Karpas-422 (cell line): ENCODE measurements at places on chromosomes 12 and 14. TPM values are rescaled to one million over a fixed set of nuclear protein-coding genes. Genes with fewer than 3 reads are reported as not detected.
A peak's percentile ranks its signal among the peaks of the same experiment; 100 is the strongest.

DNA sequence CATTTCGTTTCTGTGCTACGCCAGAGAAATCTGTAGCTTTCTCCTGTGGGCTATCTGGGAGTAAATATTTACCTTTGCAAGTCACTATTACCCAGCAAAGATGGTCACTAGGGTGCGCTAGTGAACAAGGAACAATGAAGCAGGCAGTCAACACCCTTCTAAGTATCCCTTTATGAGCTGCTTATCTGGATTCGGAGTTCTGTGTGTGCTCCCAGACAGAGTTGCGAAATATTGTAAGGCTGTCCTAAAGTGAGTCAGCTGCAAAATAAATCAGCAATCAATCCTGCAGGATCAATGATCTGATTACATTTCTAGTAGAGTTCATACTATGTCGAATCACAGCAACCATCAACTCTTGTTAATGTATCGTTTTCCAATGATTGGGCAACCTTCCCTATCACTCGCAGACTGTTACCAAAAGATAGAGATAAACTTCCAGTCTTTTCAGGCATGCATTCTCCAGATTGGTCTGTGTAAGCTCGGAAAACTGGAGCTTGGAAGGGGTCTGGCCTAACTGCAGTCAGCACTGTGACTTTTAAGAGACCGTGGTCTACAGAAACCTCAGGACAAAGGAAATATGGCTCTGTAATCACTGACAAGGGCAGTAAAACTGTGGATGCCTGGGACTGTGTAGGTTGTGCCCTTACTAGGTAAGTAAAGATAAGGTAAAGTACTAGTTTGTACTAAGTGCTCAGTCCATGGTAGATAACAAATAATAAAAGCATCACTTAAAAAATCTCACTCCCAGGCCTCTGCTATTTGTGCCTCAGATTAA lies 133.5 kb downstream of the KCNK10 start:
- DNase-seq, result peak; percentile 92
- H3K27me3 ChIP-seq, result no peaks in the 10 kb centered on the region; the same call in 1 of the 2 replicates
- peaks cover 3% of the 10 kb centered on the region for H3K4me1 ChIP-seq
- H3K4me3 ChIP-seq, result no peak overlapping the region

- H3K27me3 ChIP-seq, result no peaks in the 10 kb centered on the region
- H3K27ac ChIP-seq, result no peak overlapping the region
- DNase-seq, result no peak
- H3K4me3 ChIP-seq, result no peak overlapping the region
- H3K4me1 ChIP-seq, result no peaks in the 10 kb centered on the region
- no peaks in the 10 kb centered on the region for H3K36me3 ChIP-seq
These were observed 239.7 kb upstream of the PPFIA2 start for GRCh38 chr12:81998761-81999378.

DNA sequence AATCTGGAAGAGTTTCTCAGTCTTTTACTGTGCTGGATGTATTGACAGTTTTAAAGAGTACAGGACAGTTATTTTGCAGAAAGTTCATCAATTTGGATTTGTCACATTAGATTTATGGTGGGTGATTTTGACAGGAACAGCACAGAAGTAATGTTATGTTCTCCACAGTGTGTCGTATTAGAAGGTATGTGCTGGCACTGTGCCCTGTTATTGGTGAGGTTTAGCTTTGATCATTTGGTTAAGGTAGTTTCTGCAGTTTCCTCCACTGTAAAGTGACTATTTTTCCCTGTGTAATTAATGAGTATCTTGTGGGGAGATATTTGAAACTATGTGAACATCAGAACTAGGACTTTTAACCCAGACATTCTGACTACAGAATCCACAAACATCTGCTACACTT lies 308.5 kb upstream of the TBX3 start:
- H3K27me3 ChIP-seq, result no peaks in the 10 kb centered on the region
- H3K4me1 ChIP-seq, result no peaks in the 10 kb centered on the region
- no peak for DNase-seq
- no peaks in the 10 kb centered on the region for H3K36me3 ChIP-seq
- H3K4me3 ChIP-seq, result no peak overlapping the region

- no peak for DNase-seq
- H3K4me1 ChIP-seq, result no peaks in the 10 kb centered on the region
- no peak overlapping the region for H3K4me3 ChIP-seq
- H3K27me3 ChIP-seq, result no peaks in the 10 kb centered on the region
These were observed 20.7 kb downstream of the ASCL1 start for GRCh38 chr12:102977945-102978706.

- peaks cover 12% of the 10 kb centered on the region for H3K36me3 ChIP-seq
- no peak overlapping the region for H3K4me3 ChIP-seq
- H3K27me3 ChIP-seq, result no peaks in the 10 kb centered on the region
- DNase-seq, result no peak
These were observed 54.7 kb downstream of the PPM1A start for GRCh38 chr14:60303745-60304144.

DNA sequence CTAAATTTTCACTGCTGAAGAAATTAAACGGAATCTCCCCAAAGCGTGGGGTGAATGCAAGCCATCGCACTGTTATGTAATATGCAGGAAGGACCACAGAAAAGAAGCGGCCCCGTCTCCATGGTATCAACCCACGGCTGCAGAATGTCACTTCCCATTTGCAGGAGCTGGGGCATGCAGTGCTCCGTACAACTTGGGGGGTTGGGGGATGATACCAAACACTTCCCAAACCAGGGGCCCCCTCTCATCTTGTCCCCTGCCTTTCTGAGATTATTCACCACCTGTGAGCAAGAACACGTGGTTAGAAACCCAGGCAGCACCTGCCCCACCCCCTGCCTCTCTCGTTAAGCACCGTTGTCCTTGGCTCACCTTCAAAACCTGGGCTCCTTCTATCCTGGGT lies 505.1 kb upstream of the TMEM132C start:
- H3K4me1 ChIP-seq, result no peaks in the 10 kb centered on the region
- H3K27me3 ChIP-seq, result no peaks in the 10 kb centered on the region
- H3K36me3 ChIP-seq, result no peaks in the 10 kb centered on the region; the same call in 1 of the 2 replicates
- H3K27ac ChIP-seq, result no peak overlapping the region

DNA sequence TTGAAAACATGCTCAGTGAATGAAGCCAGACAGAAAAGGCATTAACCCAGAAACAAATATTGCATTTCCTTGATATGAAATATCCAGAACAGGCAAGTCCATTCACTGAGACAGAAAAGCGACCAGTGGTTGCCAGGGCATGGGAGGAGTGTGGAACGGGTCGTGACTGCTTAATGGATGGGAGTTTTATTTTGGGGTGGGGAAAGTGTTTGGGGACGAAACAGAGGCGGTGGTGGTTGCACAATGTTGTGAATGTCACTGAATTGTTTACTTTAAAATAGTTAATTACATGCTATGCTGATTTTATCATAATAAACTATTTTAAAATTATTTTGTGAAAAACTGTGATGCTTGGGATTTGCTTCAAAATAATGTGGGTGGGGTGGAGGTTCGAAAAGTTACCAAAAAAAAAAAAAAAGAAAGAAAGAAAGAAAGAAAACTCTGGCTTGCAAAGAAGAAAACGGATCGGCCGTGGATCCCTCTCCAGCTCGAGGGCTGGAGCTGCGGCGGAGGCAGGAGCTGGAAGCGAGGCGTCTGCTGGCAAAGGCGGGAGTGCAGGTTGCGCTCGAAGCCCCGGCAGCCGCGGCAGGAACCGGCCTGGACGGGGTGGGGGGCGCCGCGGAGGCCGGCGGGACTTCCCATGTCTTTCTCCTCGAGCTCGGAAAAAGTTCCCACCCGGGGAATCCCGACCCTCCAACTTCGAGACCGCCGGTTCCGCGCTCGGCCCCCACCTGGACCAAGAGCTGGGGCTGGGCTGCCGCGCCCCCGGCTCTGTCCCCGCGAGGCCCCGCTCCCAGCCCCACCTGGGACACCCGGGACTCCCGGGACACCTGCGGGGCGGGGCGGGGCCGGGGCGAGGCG lies 524 bp upstream of the P2RX2 start:
- no peaks in the 10 kb centered on the region for H3K27me3 ChIP-seq
- no peak for DNase-seq
- H3K4me3 ChIP-seq, result no peak overlapping the region

DNA sequence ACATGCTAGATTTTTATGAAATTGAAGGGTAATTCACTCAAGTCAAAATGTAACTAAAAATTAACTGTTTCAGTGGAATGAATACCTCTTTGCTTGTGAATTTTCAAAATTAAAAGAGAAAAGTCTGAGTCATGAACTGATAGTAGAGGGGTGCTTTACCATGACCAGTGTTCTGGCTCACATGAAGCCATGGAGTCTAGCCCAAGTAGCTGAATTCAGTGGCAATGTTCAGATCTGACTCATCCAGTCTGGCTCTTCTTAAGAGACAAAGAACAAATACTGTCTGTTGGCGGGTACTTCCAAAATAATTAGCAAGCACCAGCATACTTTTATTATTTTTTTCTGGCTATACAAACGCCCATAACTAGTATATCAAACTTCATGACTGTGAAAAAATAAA lies 366.3 kb upstream of the GARIN6 start:
- no peaks in the 10 kb centered on the region for H3K27me3 ChIP-seq
- no peak for DNase-seq
- H3K4me1 ChIP-seq, result peaks cover 14% of the 10 kb centered on the region
- H3K27ac ChIP-seq, result no peak overlapping the region
- no peak overlapping the region for H3K4me3 ChIP-seq

- H3K27ac ChIP-seq, result no peak overlapping the region
- no peaks in the 10 kb centered on the region for H3K4me1 ChIP-seq
- no peaks in the 10 kb centered on the region for H3K36me3 ChIP-seq
- H3K27me3 ChIP-seq, result no peaks in the 10 kb centered on the region
- no peak overlapping the region for H3K4me3 ChIP-seq
These were observed 269.1 kb downstream of the NAV3 start for GRCh38 chr12:78099806-78100205.

- no peaks in the 10 kb centered on the region for H3K36me3 ChIP-seq
- no peak overlapping the region for H3K4me3 ChIP-seq
- no peak overlapping the region for H3K27ac ChIP-seq
- no peaks in the 10 kb centered on the region for H3K4me1 ChIP-seq
- DNase-seq, result peak; percentile 84
These were observed 279.3 kb upstream of the DDHD1 start for GRCh38 chr14:53432378-53432802.

GRCh38 chr12:120720234-120720986 lies 5.2 kb upstream of the ACADS start:
- H3K4me3 ChIP-seq, result no peak overlapping the region
- no peak overlapping the region for H3K27ac ChIP-seq
- peaks cover 56% of the 10 kb centered on the region for H3K36me3 ChIP-seq
- peaks cover 31% of the 10 kb centered on the region for H3K4me1 ChIP-seq
- H3K27me3 ChIP-seq, result no peaks in the 10 kb centered on the region
- DNase-seq, result no peak

- H3K36me3 ChIP-seq, result no peaks in the 10 kb centered on the region
- no peak overlapping the region for H3K4me3 ChIP-seq
- no peaks in the 10 kb centered on the region for H3K27me3 ChIP-seq
These were observed 71.3 kb downstream of the TSPAN9 start for GRCh38 chr12:3148366-3149000.

DNA sequence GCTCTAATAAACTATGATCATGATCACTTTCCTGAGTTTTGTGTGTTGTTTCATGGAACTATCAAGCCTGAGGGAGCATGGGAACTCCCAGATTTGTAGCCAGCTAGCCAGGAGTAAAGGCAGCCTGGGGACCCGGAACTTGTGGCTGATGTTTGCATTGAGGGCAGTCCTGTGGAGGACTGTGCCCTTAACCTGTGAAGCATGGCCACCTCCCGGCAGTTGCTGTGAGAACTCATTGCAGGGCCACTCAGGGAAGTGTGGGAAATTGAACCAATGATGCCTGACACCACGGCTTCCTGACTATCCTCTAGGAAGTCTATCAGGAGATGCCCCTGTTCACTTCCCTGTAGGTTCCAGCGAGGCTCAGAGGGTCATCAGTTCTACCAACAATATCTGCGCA lies 250.6 kb downstream of the DAD1 start:
- DNase-seq, result no peak
- no peaks in the 10 kb centered on the region for H3K4me1 ChIP-seq
- no peak overlapping the region for H3K27ac ChIP-seq
- no peak overlapping the region for H3K4me3 ChIP-seq

- H3K27me3 ChIP-seq, result no peaks in the 10 kb centered on the region
- H3K4me3 ChIP-seq, result no peak overlapping the region
- DNase-seq, result no peak
- H3K27ac ChIP-seq, result no peak overlapping the region
These were observed 66.0 kb downstream of the FLRT2 start for GRCh38 chr14:85595981-85596380.

GRCh38 chr12:38016602-38017001 lies 300.0 kb upstream of the ALG10B start:
- H3K36me3 ChIP-seq, result no peaks in the 10 kb centered on the region
- no peak overlapping the region for H3K4me3 ChIP-seq
- no peak for DNase-seq
- no peaks in the 10 kb centered on the region for H3K4me1 ChIP-seq
- no peaks in the 10 kb centered on the region for H3K27me3 ChIP-seq

- no peaks in the 10 kb centered on the region for H3K4me1 ChIP-seq
- no peak overlapping the region for H3K4me3 ChIP-seq
- H3K27ac ChIP-seq, result no peak overlapping the region
- H3K36me3 ChIP-seq, result no peaks in the 10 kb centered on the region
- no peak for DNase-seq
These were observed 93.6 kb upstream of the PCED1B start for GRCh38 chr12:46985816-46986215.

- H3K4me3 ChIP-seq, result no peak overlapping the region
- H3K27ac ChIP-seq, result no peak overlapping the region
- H3K36me3 ChIP-seq, result 0 out of 2 replicates have a peak, but pooled peaks cover 6% of the 10 kb centered on the region
- no peaks in the 10 kb centered on the region for H3K27me3 ChIP-seq
These were observed 10.2 kb downstream of the BICD1 start for GRCh38 chr12:32116897-32117296.

DNA sequence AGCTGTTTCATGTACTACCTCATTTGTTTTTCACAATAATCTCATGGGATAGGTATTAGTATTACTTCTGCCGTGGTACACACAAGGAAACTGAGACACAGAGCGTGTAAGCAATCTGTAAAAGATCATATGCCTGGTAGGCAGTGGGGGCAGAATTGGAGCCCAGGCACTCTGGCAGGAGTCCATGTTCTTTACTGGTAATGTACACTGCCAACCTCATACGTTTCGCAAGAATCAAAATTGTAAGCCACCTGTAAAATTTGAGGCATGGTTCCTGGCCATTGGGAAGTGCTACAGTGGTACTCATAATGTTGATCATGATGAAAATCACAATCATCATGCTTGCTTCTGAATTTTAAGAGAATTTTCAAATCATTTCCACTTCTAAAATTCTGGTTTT lies 40.7 kb downstream of the TMTC1 start:
- H3K4me1 ChIP-seq, result no peaks in the 10 kb centered on the region
- DNase-seq, result no peak
- H3K4me3 ChIP-seq, result no peak overlapping the region
- no peak overlapping the region for H3K27ac ChIP-seq

GRCh38 chr14:93906341-93907329 lies 20.5 kb upstream of the FAM181A start:
- H3K4me3 ChIP-seq, result no peak overlapping the region
- H3K27me3 ChIP-seq, result no peaks in the 10 kb centered on the region
- no peaks in the 10 kb centered on the region for H3K36me3 ChIP-seq
- peak; percentile 94 for DNase-seq
- H3K4me1 ChIP-seq, result no peaks in the 10 kb centered on the region

Gene KRT6C
- total RNA-seq, result not detected in 2 replicates

Gene ZFC3H1
- total RNA-seq, result 43.4 and 74.7 TPM in 2 replicates

Gene SLC4A8
- total RNA-seq, result 0.43 and 9.1 TPM in 2 replicates

Gene CLEC2A
- total RNA-seq, result not detected in 2 replicates

Gene CEBPE
- total RNA-seq, result 0.11 TPM in 1 of 2 replicates, not detected in the other

Gene DEPDC4
- 1.9 and 6.2 TPM in 2 replicates for total RNA-seq

Gene ZNF10
- total RNA-seq, result 13.3 and 17.7 TPM in 2 replicates

Gene CNPY2
- 85.1 and 107 TPM in 2 replicates for total RNA-seq

Gene TAS2R43
- 0.90 and 7.6 TPM in 2 replicates for total RNA-seq

Gene EXOC3L4
- not detected in 2 replicates for total RNA-seq
